A172 (cell line): ENCODE measurements at places on chromosomes 6 and 20.
A peak's percentile ranks its signal among the peaks of the same experiment; 100 is the strongest.

- DNase-seq, result no peak
These were observed 48.3 kb upstream of the SLC22A23 start for GRCh38 chr6:3504938-3505805.

DNA sequence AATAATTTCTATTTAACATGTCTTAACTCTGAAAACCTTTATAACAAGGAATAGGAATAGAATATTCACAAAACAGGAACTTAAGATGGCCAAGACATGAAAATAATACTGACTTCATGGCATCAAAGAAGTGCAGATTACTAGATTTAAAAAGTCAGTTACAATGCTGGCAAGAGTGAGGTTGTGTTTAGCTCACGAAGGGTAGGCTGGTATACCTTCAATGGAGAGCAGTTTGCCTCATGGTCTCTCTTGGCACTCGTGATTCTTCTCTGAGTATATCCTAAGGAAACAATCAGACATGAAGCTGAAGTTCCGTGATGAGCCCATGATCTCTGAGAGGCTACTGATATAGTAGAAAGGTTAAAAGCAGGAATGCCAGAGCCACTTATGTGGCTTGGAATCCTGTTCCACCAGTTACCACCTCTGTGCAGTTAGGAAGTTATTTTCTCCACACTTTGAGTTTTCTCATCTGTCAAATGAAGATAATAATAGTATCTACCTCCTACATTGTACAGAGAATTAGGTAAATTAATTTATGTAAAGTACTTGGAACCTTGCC is 7.2 kb downstream of the NCOA7 start:
- no peak for DNase-seq

GRCh38 chr20:23233341-23233740 is 117.2 kb upstream of the NXT1 start:
- DNase-seq, result no peak

DNA sequence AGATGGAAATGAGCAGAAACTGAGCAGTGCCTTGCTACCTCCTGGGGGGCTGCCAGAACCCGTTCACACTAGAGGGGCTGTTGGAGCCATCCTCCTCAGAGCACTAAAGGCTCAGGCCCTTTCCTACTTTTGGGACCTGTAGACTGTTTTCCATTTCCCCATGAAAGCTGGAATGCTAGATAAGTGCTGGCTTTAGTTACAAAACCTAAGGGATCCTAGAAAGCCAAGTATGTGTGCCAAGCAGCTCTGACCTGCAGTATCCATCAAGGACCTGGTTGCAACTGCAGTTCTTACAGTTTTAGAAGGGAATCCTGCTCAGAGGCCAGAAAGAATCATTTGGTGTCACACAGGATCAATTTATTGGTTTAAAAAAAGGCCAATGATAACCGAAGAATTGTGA is 176.7 kb upstream of the COL21A1 start:
- no peak for DNase-seq

DNA sequence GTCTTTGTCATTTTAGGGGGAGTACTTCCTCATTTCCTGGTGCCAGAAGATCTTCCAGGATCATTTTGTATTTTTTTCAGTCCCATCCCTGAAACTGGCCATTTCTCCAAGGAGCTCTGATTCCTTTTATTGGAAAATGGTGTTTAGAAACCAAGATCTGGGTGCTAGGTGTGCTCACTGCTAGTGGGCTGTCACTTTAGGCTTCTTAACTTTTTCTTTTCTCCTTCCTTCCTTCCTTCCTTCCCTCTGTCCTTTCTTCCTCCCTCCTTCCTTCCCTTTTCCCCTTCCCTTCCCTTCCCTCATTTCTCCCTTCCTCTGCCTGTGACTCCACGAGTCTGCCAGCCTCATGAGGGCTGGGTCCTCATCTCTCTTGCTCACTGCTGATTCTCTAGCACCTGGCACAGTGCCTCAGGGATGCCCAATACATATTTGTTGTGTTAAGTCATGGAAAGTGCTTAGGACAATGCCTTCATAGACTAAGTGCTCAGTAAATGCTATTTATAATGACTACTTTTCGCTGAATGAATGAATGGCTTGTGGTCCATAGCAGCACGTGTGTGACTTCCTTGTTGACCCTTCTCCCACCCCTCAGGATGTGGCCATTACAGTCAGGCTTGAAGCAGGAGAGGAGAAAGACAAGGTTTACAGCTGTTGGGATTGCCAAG is 36.9 kb downstream of the APCDD1L start:
- no peak for DNase-seq

- DNase-seq, result peak; percentile 51
These were observed 7.5 kb upstream of the GGTLC1 start for GRCh38 chr20:23995905-23996666.

GRCh38 chr6:37048851-37049757 is 43.6 kb downstream of the FGD2 start:
- DNase-seq, result peak; percentile 78

- DNase-seq, result peak; percentile 73
These were observed 116.9 kb upstream of the EMILIN3 start for GRCh38 chr20:41483553-41483930.

GRCh38 chr20:49843139-49843538 is 30.5 kb downstream of the SLC9A8 start:
- DNase-seq, result no peak

- no peak for DNase-seq
These were observed 416.6 kb upstream of the SULF2 start for GRCh38 chr20:48201885-48202284.

GRCh38 chr6:31441365-31442267 is 38.2 kb downstream of the MICA start:
- peak; percentile 47 for DNase-seq

DNA sequence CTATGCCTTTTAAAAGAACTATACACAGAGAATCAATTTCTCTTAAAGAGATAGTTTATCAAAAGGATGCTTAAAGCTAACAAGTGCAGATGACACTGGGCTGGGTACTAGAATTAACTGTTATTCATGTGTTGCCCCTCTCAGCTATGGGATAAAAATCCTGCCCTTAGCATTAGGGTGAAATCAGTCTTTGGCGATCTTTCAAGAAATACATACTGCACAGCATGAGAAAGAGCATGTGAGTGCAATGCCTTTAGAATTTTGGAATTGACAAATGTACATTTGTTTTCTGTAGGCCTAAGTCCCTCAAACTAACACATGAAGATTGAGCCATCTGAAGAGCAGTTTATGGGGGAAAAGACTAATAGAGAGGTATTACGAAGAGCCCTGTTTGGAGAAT is 115.4 kb downstream of the ZFP64 start:
- DNase-seq, result no peak

DNA sequence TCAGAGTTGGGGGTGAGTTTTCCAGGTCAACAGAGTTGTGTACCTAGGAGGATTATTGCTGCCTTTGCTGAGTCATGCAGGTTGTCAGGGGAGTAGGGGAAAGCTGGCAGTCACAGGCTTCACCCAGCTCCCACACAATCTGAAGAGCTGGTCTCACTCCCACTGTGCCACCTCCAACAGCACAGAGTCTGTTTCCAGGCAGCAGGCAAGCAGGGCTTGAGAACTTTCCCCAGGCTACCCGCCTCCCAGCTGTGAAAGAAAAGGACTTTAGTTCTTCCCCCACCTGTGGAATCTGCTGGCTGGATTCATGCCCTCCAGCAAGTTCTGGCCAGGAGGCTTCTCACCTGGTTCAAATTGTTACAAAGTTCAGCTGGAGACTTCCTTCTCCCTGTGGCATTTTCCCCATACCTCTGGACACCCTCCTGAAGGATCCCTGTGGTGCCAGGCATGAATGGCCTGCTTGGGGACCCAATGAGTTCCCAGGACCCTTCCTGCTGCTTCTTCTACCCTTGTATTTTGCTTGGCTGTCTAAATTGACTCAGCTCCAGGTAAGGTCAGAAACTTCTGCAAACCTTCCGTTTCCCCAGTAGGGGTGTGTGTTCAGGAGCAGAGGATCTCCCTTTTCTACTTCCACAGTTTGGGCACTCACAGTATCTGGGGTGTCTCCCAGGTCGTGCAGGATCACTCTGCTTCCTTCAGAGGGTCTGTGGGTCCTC is 378.1 kb upstream of the MAN1A1 start:
- DNase-seq, result no peak

GRCh38 chr6:45006893-45007292 is 321.2 kb upstream of the RUNX2 start:
- no peak for DNase-seq

GRCh38 chr6:18160911-18161310 is 5.7 kb downstream of the KDM1B start:
- no peak for DNase-seq

- no peak for DNase-seq
These were observed 169.3 kb upstream of the ZNF337 start for GRCh38 chr20:25865715-25866656.

DNA sequence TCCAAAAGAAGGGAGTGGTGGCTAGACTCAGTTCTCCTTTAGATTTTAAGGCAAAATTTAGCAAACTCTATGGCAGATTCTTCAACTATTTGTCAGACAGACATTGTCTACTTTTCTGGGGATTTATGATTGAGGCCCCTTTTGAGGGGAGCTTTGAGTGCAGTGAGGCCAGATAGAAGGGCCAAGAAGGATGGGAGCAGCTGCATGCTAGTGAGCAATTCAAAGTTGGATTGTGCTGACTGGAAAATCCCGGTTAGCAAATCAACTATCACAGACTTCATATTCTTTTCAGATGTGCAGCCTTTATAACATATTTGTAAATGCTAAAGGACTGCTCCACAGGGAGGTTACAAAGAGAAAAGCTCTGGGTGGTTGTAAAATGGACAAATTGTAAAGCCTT is 35.0 kb upstream of the ESR1 start:
- DNase-seq, result no peak

GRCh38 chr6:123547216-123547978 is 89.4 kb downstream of the TRDN start:
- DNase-seq, result no peak

DNA sequence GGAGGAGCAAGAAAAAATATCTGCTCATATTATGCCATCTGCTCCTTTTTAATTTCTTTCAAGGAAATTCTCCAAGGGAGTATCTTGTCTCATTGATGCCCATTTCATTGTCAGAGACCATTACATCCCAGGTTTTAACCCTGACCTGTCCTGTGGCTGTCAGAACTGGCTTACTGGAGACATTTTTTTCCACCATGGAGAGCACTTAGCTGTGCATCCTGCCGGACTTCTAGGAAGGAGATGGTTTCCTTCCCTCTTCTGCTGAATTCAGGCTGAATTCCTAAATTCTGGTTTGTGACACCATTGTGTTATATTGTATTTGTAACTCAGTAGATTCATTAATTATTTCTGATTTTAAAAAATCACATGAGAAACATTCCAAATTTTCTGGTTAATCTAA is 70.3 kb downstream of the NKAIN2 start:
- no peak for DNase-seq

GRCh38 chr6:159056899-159057298 is 12.1 kb upstream of the TAGAP start:
- DNase-seq, result no peak

GRCh38 chr6:169098116-169098515 is 155.5 kb downstream of the THBS2 start:
- DNase-seq, result peak; percentile 13

DNA sequence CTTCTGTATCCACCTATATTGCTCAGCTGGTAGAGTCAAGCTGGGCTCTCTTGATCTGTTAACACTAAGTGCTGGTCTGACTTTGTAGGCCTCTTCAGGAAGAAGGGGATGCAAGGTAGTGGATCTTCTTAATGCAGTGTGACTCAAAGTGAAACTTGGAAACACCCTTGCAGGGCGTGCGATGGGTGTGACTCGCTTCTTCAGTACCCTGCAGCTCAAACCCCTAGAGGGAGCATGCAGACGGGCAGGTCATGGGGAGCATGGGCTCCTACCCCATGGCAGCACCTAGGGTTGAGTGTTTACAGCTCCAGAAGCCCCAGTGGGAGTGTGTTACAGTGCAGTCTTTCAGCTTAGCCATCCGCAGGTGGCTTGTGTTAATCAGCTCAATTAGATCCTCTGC is 757 bp upstream of the SAMD3 start:
- DNase-seq, result no peak

DNA sequence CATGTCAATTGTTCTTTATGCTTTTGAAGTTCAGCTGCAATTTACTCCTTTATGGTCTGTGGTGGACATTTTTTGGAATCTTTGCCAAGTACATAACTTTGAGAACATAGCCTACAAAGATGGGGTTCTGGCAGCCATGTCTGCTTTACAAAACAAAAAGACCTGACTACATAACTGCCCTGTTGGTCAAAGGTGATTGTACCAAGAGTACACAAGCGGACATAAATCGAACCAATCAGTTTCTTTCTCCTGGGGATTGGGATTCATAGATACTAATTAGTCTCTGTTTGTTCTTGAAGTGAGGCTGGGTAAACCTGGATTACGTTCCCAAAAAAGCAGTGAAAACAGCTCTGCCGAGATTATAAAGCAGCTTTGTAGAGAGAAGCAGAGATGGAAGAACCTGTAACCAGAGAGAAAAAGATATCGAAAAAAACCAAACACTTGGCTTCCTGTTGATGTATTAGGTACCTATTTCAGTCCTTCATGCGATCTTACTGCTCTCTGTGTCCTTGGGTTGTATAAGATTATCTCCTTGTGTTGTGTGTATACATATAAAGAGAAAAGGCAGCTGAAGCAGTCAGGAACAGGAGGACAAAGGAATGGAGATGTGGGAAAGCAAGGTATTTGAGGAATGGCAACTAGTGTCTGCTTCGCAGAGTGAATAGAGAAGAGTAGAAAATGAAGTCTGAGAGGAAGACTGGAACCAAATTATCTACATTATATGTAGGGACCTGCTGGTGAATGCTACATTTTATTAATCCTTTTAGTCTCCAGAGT is 2.7 kb upstream of the ZFAND3 start:
- no peak for DNase-seq

DNA sequence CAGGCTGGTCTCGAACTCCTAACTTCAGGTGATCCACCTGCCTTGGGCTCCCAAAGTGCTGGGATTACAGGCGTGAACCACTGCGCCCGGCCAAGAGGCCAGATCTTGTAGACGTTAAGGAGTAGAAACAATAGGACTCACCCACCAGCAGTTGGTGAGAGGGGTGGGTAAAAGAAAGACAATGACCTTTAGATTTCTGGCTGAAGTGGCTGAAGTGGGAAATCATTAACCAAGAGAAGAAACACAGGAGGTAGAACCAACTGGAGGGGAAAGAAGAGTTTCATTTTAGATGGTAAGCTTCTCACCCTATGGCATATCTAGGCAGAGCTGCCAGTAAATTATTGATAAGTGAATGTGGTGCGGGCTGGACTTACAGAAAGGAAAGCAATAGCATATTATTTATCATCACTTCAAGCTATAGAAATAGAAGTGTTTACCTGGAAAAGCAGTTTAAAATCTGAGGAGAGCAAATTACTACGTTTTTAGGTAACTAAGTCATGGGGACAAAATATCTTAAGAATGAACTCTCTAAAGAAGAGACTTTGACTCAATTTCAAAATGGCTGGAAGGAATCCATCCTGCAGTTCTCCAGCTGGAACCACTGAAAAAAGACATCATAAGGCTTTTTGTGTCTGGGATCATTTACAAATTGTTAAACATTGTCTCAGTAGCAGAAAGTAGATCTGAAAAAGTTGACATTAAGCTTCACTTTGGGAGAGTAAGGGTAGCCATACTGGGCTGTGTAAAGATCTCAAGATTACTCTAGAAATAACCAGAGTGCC is 109.6 kb downstream of the ALDH8A1 start:
- no peak for DNase-seq

- DNase-seq, result no peak
These were observed 10.3 kb upstream of the MYB start for GRCh38 chr6:135170849-135171248.
